A549 treated with CORT108297 at 1 μM for 4 hours (cell line): ENCODE measurements at places on chromosomes 7 and 10. TPM values are rescaled to one million over a fixed set of nuclear protein-coding genes. Genes with fewer than 3 reads are reported as not detected.

ITPRID1 gene
- not detected in 5 replicates for total RNA-seq

ZNF804B gene
- not detected in 5 replicates for total RNA-seq

OR2A7 gene
- total RNA-seq, result not detected in 5 replicates

ZNF853 gene
- total RNA-seq, result 1.8 to 2.9 TPM (median 2.2 TPM) in 5 replicates

SSC4D gene
- 0.88 to 1.5 TPM (median 1.1 TPM) in 5 replicates for total RNA-seq

SLC16A9 gene
- total RNA-seq, result 0.06 to 0.09 TPM (median 0.07 TPM) in 5 replicates

MMP21 gene
- total RNA-seq, result 0.04 to 0.06 TPM in 2 of 5 replicates, not detected in the others

ZNF680 gene
- total RNA-seq, result 1.7 to 3.1 TPM (median 2.3 TPM) in 5 replicates

PSD gene
- 0.18 to 0.60 TPM (median 0.46 TPM) in 5 replicates for total RNA-seq

GATA3 gene
- total RNA-seq, result 4.5 to 6.0 TPM (median 5.5 TPM) in 5 replicates

FAM237B gene
- total RNA-seq, result not detected in 5 replicates

MALRD1 gene
- not detected in 5 replicates for total RNA-seq

CYP3A5 gene
- 1.3 to 2.5 TPM (median 1.9 TPM) in 5 replicates for total RNA-seq

OPN1SW gene
- not detected in 5 replicates for total RNA-seq
